ENCODE measurements at places on chromosomes 7 and 10.

- no peak for DNase-seq
These were observed 7.3 kb upstream of the ASB4 start for GRCh38 chr7:95478272-95479037.

- DNase-seq = no peak
These were observed 124.7 kb upstream of the C1QL3 start for GRCh38 chr10:16646181-16647059.

GRCh38 chr10:69911613-69912528 lies 110.2 kb downstream of the COL13A1 start:
- DNase-seq = no peak

DNA sequence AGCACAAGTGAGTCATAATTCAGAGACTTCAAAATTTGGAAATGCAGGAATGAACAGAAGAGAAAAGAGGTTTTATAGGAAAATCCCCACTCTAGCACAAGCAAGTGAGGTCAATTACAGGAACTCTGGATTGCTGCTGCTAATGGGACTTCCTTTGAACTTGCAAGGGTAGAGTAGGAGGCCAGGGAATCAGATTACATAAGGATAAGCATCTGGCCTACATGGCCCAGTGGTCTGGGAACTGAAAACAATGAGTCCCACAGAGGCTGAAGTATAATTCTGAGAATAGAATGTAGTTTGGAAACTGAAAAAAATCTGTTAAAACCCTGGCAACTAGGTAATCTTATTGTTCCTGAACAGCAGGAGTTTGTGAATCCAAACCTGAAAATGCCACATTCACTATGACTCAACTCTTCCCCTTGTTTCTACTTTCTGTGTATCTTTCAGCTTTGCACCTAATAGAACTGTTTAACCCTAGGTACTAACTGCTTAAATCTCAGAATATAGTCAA lies 66.5 kb downstream of the CTNNA3 start:
- no peak for DNase-seq

GRCh38 chr10:100907175-100907574 lies 5.6 kb upstream of the SLF2 start:
- no peak for DNase-seq

DNA sequence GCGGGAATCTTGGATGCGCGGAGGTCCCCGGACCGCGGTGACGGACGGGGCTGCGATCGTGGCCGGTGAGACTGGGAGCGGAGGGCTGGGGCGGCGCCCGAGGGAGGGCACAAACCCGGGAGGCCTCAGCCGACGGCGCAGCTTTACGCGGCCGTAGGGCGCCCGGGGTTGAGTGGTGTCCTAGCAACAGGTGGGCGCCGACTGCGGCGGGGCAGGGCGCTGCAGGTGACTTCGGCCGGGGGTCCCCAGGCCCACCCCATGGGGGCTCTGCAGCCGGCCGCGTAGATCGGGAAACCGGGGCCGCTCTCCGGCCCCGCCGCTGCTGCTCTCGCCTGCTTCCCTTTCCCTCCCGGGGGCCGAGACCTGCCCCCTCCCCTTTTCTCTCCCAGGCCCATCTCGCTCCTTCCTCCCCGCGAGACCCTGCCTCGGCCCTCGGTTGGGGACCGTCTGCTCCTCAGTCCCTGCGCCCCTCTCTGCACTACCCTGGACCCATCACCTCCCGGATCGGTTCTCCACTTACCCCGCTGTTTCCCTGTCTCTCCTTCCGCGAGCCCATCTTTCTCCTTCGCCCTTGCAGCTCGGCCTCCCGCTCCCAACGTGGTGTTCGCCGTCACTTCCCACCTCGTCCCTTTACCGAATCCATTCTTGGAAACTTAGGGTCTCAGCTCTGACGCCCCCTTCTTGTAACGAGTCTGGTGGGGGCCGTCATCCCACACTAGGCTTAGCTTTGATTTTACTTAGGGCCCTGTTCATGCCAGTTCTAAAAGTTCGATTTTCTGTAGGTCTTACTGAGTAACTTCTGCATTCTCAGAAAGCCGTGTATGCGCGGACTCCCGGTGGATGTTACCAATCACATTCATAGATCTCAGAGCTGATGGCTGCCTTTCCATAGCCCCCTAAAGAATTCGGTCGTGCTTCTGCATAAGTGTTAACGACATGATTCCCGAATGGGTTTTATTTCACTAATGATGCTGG lies 18.5 kb upstream of the ACBD5 start:
- DNase-seq = peak; percentile 26

GRCh38 chr10:26528715-26529393 lies 90.7 kb downstream of the APBB1IP start:
- no peak for DNase-seq

DNA sequence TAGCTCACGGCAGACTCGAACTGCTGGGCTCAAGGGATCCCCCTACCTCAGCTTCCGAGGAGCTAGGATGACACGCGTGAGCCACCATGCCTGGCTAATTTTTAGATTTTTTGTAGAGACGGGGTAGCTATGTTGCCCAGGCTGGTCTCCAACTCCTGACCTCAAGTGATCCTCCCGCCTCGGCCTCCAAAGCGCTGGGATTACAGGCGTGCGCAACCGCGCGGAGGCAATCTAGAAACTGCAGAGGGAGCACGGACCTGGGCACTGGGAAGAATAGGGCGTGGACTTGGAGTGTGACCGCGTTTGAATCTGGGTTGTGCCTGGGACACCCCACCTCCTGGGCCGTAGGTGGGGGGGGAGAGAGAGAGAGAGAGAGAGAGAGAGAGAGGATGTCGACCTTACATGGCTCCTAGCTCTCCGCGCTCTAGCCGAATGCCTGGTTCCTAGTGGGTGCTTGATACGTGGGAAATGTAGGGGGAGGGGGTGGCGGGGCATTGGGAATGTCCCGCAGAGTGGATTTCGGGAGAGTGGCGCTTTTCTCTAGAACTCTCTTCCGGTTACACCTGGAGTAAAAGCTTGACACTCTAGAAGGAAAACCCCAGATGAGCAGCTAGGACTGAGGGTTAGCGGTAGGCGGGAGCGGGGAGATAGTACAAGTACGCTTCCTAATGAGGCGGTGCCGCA lies 1.2 kb upstream of the MAP3K8 start:
- no peak for DNase-seq

DNA sequence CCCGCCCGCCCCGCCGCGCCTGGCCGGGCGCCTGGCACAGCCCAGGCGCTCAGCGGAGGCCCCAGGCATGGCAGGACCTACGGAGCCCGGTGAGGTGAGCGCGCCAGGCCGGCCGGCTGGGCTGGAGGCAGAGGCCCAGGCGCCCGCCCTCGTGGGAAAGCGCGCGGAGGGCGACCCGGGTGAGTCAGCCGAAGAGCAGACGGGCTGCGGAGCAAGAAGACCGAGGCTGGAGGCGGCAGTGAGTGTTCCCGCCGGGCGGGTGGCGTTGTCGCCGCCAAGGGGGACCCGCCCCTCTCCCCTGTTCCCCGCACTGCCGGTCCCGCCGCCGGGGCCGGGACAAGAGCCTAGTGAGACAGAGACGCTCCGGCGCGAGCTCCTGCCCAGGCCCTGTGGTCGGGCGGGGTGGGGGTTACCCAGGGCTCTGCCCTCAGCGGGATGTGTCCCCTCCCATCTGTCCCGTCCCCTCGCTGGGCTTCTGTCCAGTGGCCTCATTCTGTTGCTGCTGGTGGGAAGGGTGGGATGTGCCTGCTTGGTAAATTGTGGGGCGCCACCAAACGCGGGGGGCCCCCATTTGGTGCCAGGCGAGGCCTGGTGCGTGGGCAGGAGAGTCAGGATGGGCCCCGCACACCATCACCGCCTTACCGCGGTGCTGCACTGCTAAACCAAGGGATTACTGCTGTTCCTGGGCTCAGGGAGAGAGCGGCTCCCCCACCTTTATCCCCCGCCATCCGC lies 17.0 kb upstream of the NODAL start:
- peak; percentile 61 for DNase-seq

GRCh38 chr7:18760046-18760445 lies 264.5 kb downstream of the HDAC9 start:
- DNase-seq = no peak

GRCh38 chr7:26078437-26079336 lies 73.3 kb upstream of the NFE2L3 start:
- peak; percentile 78 for DNase-seq

DNA sequence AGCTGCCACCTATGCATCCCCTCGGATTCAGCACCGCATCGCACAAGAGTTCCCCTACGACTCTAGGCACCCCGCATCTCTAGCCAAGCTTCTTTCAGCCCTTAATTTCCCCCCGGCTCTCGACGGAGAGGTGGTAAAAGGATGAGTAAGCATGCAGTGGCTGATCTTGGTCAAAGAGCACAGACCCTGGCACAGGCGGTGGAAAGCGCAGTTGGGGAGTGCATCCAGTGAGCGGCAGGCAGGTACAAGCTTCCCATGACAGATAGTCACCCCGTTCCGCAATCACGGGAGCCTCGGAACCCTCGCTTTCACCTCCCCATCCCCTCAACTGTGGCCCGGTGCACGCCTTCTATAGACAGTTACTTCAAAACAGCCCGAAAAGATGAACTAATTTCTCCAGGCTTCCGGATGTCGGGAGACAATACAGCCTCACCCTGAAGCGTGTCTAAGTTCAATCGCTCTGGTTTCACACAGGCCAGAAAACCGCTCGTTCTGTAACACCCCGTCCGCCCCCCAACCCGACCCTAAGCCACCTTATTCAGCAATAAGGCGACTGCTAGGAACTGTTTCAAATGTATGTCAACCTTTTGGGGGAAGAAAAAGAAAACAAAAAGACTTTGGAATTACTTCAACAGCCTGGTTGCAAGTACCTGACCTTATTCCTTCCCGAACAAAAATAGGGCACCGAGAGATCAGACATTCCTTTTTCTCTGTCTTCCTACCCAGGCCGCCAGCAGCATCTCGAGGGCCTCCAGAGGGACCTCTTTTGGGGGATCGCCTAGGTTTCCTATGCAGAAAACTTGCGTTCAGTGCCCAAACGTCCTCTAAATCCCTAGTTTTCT lies 1.4 kb downstream of the RHEB start:
- peak; percentile 37 for DNase-seq

DNA sequence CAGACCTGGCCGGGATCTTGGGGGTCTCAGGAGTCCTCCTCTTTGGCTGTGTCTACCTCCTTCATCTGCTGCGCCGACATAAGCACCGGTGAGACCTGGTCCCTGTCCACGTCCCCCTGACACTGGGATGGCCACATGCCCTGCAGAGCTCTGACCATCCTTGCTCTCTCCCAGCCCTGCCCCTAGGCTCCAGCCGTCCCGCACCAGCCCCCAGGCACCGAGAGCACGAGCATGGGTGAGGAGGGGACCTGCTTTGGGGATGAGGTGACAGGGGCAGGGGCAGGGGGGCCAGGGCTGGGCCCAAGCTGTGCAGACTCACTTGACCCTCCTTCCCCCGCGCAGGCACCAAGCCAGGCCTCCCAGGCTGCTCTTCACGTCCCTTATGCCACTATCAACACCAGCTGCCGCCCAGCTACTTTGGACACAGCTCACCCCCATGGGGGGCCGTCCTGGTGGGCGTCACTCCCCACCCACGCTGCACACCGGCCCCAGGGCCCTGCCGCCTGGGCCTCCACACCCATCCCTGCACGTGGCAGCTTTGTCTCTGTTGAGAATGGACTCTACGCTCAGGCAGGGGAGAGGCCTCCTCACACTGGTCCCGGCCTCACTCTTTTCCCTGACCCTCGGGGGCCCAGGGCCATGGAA lies 959 bp downstream of the PVRIG start:
- no peak for DNase-seq
